ENCODE measurements at places on chromosomes 16 and 17.
A peak's percentile ranks its signal among the peaks of the same experiment; 100 is the strongest.

GRCh38 chr17:57482657-57483056, 226.3 kb downstream of the MSI2 start:
- DNase-seq = no peak

- DNase-seq = no peak
Observed at GRCh38 chr16:2835638-2836493, 5.8 kb downstream of the ZG16B start.

GRCh38 chr17:39380144-39380543, 21.3 kb downstream of the FBXL20 start:
- DNase-seq = no peak

DNA sequence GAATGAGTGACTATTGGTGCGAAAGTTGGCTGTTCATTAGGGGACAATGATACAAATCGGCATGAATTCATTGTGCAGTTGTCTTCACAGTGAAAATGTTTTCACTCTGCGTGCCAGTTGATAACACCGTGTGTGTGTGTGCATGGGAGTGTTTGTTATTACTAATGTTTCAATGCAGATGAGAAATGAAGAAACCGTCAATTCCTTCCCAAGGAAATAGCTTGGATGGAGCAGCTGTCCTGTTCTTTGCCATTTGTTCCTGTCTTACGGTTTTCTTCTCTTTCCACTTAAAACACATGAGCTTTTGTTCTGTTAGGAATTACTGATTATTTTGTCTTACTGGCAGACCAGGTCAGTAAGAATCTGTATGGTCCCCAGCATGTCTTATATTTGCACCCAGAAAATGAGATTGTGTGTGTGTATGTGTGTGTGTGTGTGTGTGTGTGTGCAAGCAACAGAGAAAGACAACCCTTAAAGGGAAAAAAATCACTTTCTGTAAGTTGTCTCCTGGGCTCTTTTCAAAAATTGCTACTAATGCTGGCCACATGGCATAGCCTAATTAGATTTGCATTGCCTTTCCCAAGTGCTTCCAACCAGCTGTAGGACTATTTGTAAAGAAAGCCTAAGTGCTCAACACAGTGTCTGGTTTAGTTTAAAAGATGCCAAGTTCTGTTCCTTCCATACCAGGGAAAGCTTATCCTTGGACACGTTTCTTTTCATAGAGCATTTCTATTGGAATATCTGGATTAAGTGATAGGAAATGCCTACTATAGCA, 23.8 kb downstream of the SHISA9 start:
- DNase-seq = no peak

DNA sequence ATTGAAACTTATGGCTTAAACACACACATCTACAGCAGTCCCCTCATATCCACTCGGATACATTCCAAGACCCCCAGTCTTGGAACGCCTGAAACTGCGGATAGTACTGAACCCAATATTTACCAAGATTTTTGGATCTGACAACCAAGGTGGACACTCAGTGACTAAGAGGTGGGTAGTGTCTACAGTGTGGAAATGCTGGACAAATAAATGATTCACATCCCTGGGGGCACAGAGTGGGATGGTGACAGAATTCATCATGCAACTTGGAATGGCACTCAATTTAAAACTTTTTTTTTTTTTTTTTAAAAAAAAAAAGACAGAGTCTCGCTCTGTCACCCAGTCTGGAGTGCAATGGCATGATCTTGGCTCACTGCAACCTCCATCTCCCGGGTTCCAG, 54.2 kb upstream of the TRAP1 start:
- no peak for DNase-seq

- DNase-seq = no peak
Observed at GRCh38 chr16:78749745-78750268, 650.4 kb downstream of the WWOX start.

- DNase-seq = peak; percentile 20
Observed at GRCh38 chr17:40433551-40434415, 9.5 kb upstream of the IGFBP4 start.

DNA sequence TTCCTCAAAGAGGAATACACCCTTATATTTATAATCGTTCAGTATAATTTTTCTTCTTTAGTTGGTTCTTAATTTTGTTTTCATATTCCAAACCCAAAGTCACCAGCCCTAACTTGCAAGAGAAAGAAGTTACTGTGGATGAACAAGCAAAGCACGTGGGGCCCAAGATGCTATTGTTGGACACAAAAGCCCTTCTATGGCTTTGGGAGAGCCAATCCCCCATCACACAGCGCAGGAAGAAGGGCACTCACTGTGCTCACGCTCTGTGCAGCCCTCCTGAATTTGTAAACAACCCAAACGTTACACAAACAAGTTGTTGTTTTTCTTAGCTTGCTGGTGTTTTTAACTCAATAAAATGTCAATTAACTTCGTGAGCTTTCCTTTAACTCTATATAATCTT, 22.5 kb downstream of the SPPL2C start:
- DNase-seq = no peak

- DNase-seq = no peak
Observed at GRCh38 chr17:76370261-76370993, 14.0 kb upstream of the SPHK1 start.

DNA sequence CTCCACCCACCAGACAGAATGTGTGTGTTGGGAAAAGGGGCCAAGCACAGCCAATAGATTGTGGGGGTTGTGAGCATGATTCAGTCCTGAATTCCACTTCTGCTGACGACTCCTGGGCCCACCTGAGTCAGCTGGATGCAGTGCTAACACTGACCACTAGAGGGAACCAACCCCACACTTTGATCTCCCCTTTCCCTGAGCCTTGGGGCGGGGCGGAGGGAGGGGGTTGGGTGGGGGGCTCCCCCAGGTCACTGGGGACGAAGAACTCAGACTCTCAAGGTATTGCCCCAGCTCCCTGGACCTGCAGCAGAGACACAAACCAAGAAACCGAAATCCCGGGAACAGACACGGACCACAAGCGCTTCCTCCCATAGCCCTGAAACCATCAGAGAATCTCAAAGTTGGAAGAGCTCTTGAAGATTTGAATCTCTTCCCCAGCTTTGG, 621 bp upstream of the CSHL1 start:
- peak; percentile 69 for DNase-seq

DNA sequence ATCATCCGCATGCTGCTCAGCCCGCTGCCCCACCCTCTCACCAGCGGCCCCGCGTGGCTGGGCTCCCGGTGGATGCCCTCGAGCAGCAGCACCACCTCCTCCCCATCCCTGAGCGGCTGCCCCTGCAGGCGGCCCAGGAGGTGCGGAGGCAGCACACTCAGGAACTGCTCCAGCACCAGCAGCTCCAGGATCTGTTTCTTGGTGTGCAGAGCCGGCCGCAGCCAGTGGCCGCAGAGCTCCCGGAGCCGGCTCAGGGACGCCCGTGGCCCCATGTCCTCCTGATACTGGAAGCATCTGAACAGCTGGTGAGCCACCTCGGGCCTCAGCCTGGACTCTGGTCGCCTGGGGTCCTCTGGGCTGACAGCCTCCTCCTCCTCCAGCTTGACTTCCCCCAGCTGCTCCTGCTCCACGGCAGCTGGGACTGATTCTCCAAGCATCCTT, 6.6 kb downstream of the ZSCAN10 start:
- no peak for DNase-seq

- DNase-seq = no peak
Observed at GRCh38 chr17:61322325-61323002, 77.2 kb upstream of the TBX2 start.

GRCh38 chr17:77423589-77424451, 283.1 kb downstream of the SEC14L1 start:
- no peak for DNase-seq

GRCh38 chr17:81324851-81325713, 30.0 kb upstream of the SLC38A10 start:
- no peak for DNase-seq

Data from stimulated activated CD4-positive, alpha-beta T cell treated with anti-CD3 and anti-CD28 coated beads, Interleukin-4, amount 100 ng/mL, for 24 hours (primary cell).